ENCODE measurements at places on chromosomes 7 and 10.

DNA sequence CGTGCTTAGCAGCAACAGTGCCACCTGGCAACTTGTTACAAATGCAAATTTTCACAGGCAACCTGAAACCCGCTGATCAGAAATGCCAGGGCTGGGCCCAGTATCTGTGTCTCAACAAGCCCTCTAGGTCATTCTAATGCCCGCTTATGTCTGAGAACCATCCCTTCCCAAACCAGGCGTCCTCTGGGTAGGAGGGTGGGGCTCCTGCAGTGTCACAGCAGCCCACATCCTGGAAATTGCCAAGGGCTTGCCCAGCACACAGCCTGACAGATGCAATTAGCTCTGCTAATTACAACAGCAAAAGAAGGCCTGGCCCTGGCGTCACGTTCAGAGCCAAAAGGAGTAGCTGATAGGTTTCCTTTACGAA lies 15.9 kb downstream of the ITPRIP start:
- DNase-seq, result no peak

DNA sequence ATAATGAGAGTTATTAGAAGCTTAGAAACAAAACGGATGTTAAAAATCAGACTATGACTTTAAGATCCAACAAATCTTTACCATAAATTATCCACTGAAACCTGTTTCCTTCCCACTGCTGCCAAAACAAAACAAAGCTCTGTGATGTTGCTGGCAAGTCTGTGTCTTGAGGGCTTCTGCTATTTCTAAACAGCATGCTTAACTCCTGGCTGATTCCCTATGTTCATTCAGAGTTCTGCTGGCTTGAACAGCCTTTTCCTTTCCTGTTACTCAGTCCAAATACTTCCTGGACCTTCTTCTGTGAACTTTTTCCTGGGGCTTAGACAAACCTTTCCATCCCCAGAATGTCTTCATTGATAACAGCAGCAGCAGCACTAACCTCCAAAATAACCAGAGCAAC lies 448.1 kb downstream of the SORCS1 start:
- DNase-seq, result no peak

DNA sequence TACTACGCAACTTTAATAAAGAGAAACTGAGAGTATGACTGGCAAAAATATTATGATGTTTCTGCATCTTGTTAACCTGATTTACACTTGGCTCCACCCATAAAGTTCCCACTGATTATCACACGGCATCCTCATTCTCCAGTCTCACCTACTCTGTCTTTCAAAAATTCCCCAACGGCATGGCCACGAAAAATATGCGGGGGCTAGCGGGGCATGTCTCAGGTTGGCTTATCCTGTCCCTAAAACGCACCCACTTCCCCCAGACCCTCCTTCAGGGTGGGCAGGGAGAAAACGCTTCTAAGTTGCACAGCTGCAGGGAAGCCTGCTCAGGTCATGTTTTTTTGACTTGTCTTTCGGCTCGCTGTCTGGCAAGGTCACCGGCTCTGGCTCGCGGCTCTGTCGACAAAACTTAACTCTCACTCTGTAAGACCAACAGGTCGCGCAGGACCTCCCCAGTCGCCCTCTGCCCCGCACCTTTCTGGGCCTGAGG lies 3.8 kb downstream of the CDK6 start:
- DNase-seq, result no peak

- DNase-seq, result no peak
Observed at GRCh38 chr10:84337199-84337598, 8.8 kb downstream of the CCSER2 start.

DNA sequence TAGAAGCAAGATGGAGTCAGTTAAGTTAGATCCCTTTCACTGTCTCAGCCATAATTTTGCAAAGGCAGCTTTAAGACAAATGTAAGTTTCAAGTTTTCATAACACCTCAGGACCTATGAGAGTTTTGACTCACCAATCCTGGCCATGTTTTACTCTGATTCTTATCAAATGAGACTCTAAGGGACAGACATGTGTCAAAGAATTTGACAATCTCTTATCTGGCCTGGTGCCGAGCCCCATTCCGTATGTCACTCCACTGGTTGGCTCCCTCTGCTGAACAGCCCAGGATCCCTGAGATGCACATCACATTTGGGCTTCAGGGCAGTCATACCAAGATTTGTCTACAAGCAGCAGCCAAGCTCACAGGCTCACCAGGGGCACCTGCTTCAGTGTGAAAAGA lies 187.6 kb upstream of the STK17A start:
- no peak for DNase-seq

DNA sequence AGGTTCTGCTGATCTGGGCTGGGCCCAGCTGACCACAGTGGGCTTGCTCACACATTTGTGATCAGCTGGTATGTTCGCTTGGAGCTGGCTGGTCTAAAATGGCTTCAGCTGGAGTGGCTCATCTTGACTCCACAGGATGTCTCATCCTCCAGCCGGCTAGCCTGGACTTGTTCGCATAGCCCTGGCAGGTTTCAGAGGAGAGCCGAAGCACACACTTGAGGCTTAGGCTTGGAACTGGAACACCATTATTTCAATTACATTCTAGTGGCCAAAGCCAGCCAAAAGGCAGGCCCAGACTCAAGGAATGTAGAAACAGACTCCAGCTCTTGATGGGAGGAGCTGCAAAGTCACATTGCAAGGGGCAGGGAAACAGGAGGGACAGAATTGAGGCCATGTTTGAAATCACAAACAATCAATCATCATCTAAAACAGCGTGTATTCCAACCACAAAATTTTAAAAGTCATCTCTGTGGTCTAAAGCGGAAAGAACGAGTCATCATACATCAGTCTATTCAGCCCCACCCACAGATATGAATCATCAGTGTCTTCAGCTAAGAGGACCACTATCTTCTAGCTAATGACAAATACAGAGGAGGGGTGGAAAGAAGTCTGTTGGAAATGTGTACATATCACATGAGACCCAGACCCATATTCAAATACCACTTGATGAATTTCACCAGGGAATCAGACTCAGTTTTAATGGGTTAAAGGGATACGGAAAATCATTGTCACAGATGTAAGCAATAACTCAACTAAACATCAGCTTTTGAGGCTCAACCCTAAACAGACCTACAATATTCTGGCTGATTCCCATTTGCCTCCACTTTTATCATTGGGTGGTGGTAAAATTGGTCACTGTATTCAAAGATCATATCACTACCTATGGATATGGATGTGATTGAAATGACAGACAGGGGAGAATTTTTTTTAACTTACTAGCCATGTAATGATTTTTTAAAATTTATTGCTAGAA lies 139.0 kb upstream of the MKLN1 start:
- DNase-seq, result no peak

- DNase-seq, result no peak
Observed at GRCh38 chr7:3333861-3334260, 32.8 kb downstream of the SDK1 start.

GRCh38 chr10:7408291-7409044 lies 2.4 kb downstream of the SFMBT2 start:
- no peak for DNase-seq

- DNase-seq, result no peak
Observed at GRCh38 chr7:23001610-23002009, 12.3 kb downstream of the HYCC1 start.

- no peak for DNase-seq
Observed at GRCh38 chr7:92751902-92752901, 84.2 kb downstream of the CDK6 start.

DNA sequence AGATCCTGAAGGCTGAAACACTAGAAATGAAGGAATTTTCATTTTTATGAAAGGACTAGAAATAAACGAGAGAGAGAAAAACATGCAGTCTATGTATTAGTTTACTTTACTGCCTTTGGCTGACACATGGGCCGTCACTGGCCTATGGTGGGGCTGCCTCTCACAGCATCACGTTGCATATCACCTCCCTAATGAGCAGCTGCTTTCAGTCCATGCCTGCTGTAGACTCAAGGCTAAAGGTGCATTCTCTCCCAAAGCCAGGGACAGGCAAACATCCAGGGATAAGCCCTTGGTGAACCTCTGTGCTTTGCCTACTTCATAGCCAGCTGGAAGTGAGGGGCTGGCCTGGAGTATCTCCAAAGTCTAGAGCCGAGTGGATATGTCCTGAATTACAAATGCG lies 359.4 kb downstream of the GPAM start:
- DNase-seq, result no peak

GRCh38 chr7:126440542-126440941 lies 812.2 kb downstream of the GRM8 start:
- no peak for DNase-seq

GRCh38 chr7:128221929-128222403 lies 19.1 kb upstream of the LEP start:
- DNase-seq, result no peak

- no peak for DNase-seq
Observed at GRCh38 chr10:65033957-65034356, 1512.8 kb downstream of the REEP3 start.

GRCh38 chr7:94856643-94857042 lies 50.8 kb upstream of the PPP1R9A start:
- no peak for DNase-seq

GRCh38 chr7:48416327-48416908 lies 245.2 kb downstream of the ABCA13 start:
- DNase-seq, result no peak

DNA sequence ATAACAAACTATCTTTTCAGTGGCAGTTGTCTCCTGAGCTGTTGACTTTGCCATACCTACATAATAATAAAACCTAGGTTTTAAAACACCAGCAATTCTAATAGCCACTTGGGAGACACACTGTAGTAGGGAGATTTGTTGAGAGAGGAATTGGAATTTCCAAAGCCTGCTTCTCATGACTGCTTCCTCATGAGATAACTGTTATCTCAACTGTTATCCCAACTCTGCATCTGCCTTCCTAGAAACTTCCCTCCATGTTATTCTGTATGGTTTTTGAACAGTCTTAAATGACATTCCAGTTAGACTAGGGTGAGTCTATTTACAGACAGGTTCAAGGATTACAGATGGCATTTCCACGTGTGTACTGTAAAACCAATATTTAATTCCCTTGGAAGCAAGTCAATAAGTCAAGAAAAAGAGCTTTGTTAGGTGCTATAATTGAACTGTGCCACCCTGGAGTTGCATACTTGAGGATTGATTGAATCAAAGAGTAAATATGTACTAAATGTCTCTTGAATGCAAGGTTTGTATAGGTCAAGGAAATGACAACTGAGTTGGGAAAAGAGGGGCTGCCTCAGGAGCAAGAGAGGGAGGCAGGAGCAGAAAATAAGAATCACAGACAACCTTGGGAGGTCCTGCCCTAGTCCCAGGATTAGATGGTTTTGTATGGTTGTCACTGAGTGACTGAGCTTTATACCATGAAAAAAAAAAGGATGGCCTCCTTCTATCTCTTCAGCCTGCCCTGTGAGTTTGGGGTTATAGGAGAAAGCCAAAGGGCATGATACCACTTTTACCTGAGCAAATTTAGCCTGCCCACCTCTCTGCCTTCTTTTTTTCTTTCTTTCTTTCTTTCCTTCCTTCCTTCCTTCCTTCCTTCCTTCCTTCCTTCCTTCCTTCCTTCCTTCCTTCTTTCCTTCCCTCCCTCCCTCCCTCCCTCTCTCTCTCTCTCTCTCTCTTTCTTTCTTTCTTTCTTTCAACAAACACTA lies 9.9 kb upstream of the TM9SF3 start:
- no peak for DNase-seq

Measured in thymus (tissue), 14 donors.